Right ventricle myocardium inferior (tissue), 1 donor: ENCODE measurements at places on chromosomes 2 and 18.

GRCh38 chr2:125330133-125330532 lies 1305.0 kb downstream of the CNTNAP5 start:
- no peak for DNase-seq

DNA sequence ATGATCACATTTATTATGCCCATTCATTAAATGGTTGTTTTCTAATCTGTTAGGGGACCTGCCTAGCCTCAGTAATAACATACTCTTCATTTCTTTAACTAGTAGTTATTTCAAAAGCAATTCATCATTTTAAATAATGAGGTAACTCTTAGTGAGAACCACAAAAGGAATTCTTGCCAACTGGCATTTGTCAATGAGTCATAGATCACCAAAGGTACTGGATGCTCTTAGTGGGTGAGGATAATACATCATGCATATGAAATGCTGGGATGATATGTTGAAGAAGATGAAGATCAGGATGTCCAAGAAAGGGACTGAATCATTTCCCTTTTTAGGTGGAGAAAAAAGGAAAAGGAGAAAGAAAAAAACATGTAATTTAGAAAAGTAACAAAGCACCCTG lies 826.2 kb upstream of the DDX18 start:
- no peak for DNase-seq

GRCh38 chr18:41484069-41484468 lies 471.0 kb upstream of the PIK3C3 start:
- no peak for DNase-seq

GRCh38 chr2:206970589-206971360 lies 31.5 kb downstream of the CPO start:
- no peak for DNase-seq

- DNase-seq: no peak
Measured at GRCh38 chr2:127515383-127515915, 10.8 kb downstream of the IWS1 start.

DNA sequence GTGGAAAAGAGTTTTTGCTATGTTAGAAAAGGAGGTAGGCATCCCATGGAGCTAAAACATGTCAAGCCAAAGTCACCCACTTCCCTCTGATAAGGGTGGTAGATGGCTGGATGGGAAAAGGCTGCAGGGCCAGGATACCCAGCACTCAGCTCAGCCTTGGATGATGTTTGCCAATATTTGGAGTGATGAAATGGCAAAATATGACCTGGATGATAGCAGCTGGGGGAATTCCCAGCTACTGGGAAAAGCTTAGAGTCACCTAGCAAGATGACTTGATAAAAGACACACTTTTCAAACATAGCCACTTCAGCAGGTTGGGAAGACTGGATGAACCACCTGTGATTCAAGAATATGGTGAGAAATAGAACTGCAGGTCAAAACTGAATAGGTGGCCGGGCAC lies 10.1 kb downstream of the RFX8 start:
- no peak for DNase-seq

DNA sequence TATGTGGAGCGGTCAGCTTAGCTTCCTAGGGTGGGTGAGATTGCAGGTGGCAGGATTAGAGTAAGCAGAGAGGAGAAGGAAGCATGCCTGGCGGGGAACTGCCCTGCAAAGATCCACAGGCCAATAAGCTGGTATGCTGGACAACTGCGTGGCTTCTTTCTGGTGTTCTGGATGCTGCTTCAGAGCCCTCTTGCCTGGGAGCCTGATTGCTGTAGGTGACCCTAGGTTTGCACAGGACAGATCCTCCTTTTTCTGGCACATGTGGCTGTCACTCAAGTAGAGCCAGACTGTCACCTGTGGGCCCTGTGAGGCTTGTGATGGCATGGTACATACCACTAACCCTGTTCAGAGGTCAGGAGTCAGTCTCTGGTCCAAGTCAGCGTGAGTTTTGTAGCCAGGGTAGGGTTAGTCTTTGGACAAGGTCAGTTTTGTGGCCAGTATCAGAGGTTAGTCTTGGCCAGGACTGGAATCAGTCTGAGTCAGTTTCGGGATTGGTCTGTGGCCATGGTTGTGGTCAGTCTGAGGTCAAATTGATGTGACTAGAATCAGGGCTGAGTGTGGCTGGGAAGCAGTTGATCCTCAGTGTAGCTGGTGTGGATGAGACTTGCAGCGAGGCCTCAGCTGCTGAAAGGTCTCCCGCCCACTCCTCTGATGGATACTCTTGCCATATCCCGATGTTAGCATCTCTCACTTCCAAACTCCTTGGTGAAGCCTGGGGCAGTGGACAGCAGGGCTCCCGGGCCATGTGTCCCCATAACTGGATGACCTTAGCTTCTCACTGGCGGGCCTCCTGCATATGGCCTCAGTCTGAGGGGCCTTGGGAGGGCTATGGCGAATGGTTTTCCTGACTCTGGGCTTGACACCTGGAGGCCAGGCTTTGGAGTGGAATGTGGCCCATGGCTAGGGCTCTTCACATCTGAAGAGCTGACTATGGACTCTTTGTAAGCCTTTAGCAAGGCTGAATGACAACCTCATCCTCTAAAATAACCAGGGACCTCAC lies 260.5 kb downstream of the DYSF start:
- DNase-seq: no peak

GRCh38 chr2:208350610-208351009 lies 56.0 kb upstream of the PTH2R start:
- no peak for DNase-seq

DNA sequence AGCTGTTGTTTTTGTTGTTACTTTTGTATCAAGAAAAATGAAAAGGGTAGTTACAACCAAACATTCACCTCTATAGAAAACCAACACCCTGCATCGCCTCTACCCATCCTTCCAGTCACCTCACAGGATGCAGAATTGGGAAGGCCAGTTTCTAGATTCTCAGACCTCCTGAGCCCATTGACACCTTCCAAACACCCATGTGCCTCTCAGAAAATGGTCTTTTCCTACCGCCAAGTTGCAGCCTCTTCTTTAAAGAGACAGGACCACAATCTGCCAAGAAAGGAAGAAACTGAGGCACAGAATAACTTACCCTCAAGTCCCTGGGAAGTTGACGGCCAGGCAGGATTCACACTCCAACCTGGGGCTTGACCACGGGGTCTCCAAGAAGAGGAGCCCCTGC lies 101.4 kb downstream of the TNS1 start:
- no peak for DNase-seq

GRCh38 chr2:109526442-109526970 lies 87.3 kb downstream of the SEPTIN10 start:
- DNase-seq: no peak

DNA sequence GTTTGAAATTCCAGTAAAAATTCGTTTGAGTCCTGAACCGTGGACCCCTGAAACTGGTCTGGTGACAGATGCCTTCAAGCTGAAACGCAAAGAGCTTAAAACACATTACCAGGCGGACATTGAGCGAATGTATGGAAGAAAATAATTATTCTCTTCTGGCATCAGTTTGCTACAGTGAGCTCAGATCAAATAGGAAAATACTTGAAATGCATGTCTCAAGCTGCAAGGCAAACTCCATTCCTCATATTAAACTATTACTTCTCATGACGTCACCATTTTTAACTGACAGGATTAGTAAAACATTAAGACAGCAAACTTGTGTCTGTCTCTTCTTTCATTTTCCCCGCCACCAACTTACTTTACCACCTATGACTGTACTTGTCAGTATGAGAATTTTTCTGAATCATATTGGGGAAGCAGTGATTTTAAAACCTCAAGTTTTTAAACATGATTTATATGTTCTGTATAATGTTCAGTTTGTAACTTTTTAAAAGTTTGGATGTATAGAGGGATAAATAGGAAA lies 80.7 kb downstream of the ACSL3 start:
- no peak for DNase-seq

DNA sequence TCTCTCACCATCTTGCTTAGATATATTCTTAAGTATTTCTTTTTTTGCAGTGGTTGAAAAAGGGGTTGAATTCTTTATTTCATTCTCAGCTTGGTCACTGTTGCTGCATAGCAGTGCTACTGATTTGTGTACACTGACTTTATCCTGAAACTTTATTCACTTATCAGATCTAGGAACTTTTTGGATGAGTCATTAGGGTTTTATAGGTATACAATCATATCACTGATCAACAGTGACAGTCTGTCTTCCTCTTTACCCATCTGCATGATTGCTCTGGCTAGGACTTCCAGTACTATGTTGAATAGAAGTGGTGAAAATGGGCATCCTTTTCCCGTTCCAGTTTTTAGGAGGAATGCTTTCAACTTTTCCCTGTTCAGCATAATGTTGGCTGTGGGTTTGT lies 6.5 kb downstream of the STARD6 start:
- no peak for DNase-seq

- no peak for DNase-seq
Measured at GRCh38 chr2:133952896-133953295, 301.0 kb upstream of the MGAT5 start.
